Pancreas (tissue), 10 donors: ENCODE measurements at places on chromosomes 2 and 18. TPM values are rescaled to one million over a fixed set of nuclear protein-coding genes. Genes with fewer than 3 reads are reported as not detected.

The NEB gene
- total RNA-seq = 1.5 TPM

DNA sequence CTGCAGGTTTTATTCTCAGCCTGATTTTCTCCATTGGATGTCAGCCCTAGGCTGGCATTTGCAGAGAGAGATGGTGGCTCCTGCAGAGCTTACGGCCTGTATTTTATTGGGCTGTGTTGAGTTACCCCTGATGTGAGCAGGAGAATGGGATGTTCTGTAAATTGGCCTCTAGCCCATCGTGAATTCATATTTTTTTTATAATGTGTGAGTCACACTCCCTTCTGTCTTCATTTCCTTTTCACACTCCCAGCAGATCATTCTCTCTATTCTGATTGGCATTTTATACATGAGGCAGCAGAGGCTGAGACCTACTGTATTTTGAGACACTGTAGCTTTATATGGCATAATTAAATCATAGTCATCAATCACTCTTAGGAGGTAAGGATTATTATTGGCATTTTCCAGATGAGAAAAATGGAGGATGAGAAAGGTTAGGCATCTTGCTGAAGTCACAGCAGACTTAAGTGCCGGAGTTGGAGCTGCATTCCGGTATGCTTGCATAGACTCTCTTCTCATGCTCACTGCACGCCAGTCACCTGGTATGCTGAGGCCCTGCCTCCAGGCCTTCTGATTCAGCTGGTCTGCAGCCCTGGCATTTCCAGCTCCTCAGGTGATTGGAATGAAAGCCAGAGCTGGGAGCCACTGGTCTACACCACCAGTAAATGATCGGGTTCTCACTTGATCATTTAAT, 142.4 kb downstream of the NEDD4L start:
- no peak overlapping the region for H3K27ac ChIP-seq
- H3K27me3 ChIP-seq = no peaks in the 10 kb centered on the region
- no peaks in the 10 kb centered on the region for H3K36me3 ChIP-seq
- peak; percentile 45 for DNase-seq
- H3K4me1 ChIP-seq = peaks cover 17% of the 10 kb centered on the region

- H3K4me3 ChIP-seq = no peak overlapping the region
- no peaks in the 10 kb centered on the region for H3K36me3 ChIP-seq
- no peak overlapping the region for H3K27ac ChIP-seq
- no peaks in the 10 kb centered on the region for H3K4me1 ChIP-seq
Measured at GRCh38 chr2:51918113-51918512, 886.2 kb upstream of the NRXN1 start.

The OTOF gene
- total RNA-seq = 0.12 TPM

The FAP gene
- total RNA-seq = 4.9 TPM

The CNOT9 gene
- 19.3 TPM for total RNA-seq

DNA sequence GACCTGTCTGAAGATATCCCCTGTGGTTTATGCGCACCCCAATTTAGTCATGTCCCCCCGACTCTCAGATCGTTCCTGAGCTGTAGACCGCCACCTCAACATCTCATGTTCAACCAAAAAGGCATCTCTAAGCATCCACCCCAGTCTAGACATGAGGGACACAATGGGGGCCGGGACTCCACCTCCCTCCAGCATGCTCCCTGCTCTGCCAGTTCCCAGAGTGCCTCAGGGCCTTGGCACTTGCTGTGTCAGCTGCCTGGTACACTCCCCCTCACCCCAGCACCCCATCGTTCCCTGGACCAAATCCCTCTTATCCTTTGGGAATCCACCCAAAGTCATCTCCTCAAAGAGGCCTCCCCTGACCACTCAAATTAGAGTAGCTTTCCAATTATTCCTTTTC, 22.2 kb downstream of the TNS1 start:
- no peak overlapping the region for H3K27ac ChIP-seq
- DNase-seq = no peak
- no peaks in the 10 kb centered on the region for H3K4me1 ChIP-seq
- no peak overlapping the region for H3K4me3 ChIP-seq

GRCh38 chr2:28670856-28671255, 80.8 kb upstream of the PPP1CB start:
- DNase-seq = no peak
- no peak overlapping the region for H3K27ac ChIP-seq
- no peaks in the 10 kb centered on the region for H3K27me3 ChIP-seq
- H3K4me1 ChIP-seq = no peaks in the 10 kb centered on the region

The MREG gene
- total RNA-seq = 1.7 TPM

GRCh38 chr18:32441533-32441932, 29.1 kb downstream of the GAREM1 start:
- peaks cover 15% of the 10 kb centered on the region for H3K4me1 ChIP-seq
- DNase-seq = no peak
- H3K27me3 ChIP-seq = no peaks in the 10 kb centered on the region
- H3K27ac ChIP-seq = no peak overlapping the region
- H3K4me3 ChIP-seq = no peak overlapping the region

DNA sequence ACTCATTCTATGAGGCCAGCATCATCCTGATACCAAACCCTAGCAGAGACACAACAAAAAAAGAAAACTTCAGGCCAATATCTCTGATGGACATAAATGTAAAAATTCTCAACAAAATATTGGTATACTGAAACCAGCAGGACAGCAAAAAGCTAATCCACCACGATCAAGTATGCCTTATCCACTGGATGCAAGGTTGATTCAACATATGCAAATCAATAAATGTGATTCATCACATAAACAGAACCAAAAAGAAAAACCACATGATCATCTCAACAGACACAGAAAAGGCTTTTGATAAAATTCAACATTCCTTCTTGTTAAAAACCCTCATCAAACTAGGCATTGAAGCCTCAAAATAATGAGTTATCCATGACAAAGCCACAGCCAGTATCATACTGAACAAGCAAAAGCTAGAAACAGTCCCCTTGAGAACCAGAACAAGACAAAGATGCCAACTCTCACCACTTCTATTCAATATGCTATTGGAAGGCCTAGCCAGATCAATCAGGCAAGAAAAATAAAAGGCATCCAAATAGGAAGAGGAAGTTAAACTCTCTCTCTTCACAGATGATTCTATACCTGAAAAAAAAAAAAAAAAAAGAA, 45.3 kb downstream of the RTTN start:
- no peaks in the 10 kb centered on the region for H3K27me3 ChIP-seq
- no peak overlapping the region for H3K27ac ChIP-seq

The CFAP53 gene
- total RNA-seq = 1.5 TPM

DNA sequence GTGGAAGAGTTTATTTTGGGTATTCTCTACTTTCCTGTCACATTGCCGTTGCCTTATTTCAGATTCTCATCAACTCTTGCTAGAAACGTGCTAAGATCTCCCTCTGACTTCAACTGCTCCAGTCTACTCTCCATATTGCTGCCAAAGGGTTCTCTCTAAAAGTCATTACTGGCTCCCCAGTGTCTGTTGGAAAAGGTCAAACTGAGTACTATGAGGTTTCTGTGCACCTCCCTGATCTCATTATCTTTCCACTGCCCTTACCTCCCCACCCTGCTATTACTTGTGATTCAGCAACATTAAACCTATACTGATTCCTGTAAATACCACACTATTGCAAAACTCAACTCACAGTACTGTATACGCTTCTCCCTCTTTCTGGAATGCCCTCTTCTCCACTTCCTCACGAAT, 1.9 kb upstream of the KRCC1 start:
- H3K36me3 ChIP-seq = no peaks in the 10 kb centered on the region
- peaks cover 10% of the 10 kb centered on the region for H3K4me1 ChIP-seq
- H3K4me3 ChIP-seq = no peak overlapping the region
- DNase-seq = no peak

The TEKT4 gene
- not detected for total RNA-seq

GRCh38 chr2:230868161-230868946, 3.6 kb downstream of the ITM2C start:
- peaks cover 9% of the 10 kb centered on the region for H3K4me1 ChIP-seq
- no peak overlapping the region for H3K4me3 ChIP-seq
- no peak overlapping the region for H3K27ac ChIP-seq
- H3K27me3 ChIP-seq = no peaks in the 10 kb centered on the region
- H3K36me3 ChIP-seq = no peaks in the 10 kb centered on the region
- DNase-seq = no peak

The PTPRN gene
- total RNA-seq = 8.7 TPM

The DPY30 gene
- 22.5 TPM for total RNA-seq

The IL1RN gene
- total RNA-seq = 0.67 TPM

DNA sequence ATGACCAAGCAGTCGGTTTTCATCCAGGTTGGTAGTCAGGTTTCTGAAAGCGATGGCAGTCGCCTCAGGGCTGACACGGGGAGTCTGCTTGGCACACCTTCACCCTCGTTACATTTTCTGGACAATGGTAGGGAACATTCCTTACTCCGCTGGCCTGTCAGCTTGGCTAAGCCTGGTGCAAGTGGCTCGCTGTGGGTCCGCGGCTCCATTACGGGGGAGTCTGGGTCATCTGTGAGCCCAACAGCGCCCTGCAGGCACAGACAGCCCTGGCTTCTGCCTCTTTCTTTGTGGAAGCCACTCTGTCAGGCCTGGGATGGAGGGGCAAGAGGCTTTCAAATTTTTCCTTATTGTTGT, 95.6 kb downstream of the HDAC4 start:
- no peaks in the 10 kb centered on the region for H3K36me3 ChIP-seq
- no peaks in the 10 kb centered on the region for H3K27me3 ChIP-seq
- H3K27ac ChIP-seq = no peak overlapping the region
- H3K4me1 ChIP-seq = peaks cover 19% of the 10 kb centered on the region
- no peak for DNase-seq

GRCh38 chr2:30358351-30358750, 88.7 kb upstream of the LCLAT1 start:
- H3K4me1 ChIP-seq = peaks cover 20% of the 10 kb centered on the region
- no peaks in the 10 kb centered on the region for H3K36me3 ChIP-seq
- no peak for DNase-seq
- no peak overlapping the region for H3K4me3 ChIP-seq
- no peaks in the 10 kb centered on the region for H3K27me3 ChIP-seq

GRCh38 chr2:66346231-66346664, 88.7 kb upstream of the MEIS1 start:
- no peak for DNase-seq
- no peak overlapping the region for H3K27ac ChIP-seq
- H3K4me3 ChIP-seq = no peak overlapping the region

The MRPS9 gene
- 10.0 TPM for total RNA-seq

DNA sequence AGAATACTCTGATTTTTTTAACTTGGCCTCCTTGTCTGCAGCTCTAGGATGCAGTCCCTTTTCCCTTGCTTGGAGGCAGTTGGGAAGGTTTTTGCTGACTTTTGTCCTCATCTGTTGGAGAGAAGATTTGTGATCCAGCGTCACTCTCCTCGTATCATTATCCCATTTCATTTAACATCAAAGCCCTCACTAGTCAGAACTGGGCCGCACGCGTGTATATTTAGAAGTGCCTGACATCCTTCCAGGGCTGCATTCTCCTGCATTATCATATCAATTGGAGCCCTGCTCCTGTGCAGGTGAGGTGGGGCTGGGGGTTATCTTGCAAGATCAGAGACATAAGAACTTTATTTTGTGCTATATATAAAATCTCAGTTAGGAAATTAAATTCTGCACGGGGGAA, 435.1 kb upstream of the HS6ST1 start:
- peaks cover 25% of the 10 kb centered on the region for H3K4me1 ChIP-seq
- H3K27ac ChIP-seq = peak overlapping the region; percentile 62
- H3K27me3 ChIP-seq = no peaks in the 10 kb centered on the region
- no peak overlapping the region for H3K4me3 ChIP-seq

DNA sequence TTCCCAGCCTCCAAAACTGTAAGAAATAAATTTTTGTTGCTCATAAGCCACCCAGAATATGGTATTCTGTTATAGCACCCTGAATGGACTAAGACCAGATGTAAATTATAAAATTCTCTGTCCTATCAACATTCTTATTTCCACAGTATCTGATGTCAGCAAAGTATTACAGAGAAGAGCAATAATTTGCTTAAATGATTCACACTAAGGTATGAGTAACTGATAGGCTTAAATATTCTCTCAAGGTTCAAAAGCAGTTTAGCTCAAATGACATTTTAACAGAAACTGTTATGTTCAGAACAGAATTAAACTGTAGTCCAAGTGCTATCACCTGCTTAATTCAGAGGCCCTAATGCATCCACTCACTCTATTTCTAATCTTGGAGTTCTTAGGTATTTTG, 12.8 kb downstream of the SESTD1 start:
- H3K4me3 ChIP-seq = no peak overlapping the region
- no peak for DNase-seq
- no peaks in the 10 kb centered on the region for H3K4me1 ChIP-seq
- H3K36me3 ChIP-seq = no peaks in the 10 kb centered on the region

- H3K36me3 ChIP-seq = no peaks in the 10 kb centered on the region
- H3K27me3 ChIP-seq = no peaks in the 10 kb centered on the region
- H3K4me1 ChIP-seq = peaks cover 12% of the 10 kb centered on the region
- H3K4me3 ChIP-seq = no peak overlapping the region
Measured at GRCh38 chr18:23181547-23181946, 46.3 kb downstream of the CABLES1 start.

GRCh38 chr2:145874466-145874865, 1354.5 kb upstream of the ZEB2 start:
- no peaks in the 10 kb centered on the region for H3K36me3 ChIP-seq
- DNase-seq = no peak
- H3K4me3 ChIP-seq = no peak overlapping the region
- no peaks in the 10 kb centered on the region for H3K4me1 ChIP-seq
- no peak overlapping the region for H3K27ac ChIP-seq
